ENCODE measurements at places on chromosomes 12 and 14.

- DNase-seq = no peak
These were observed 68.9 kb downstream of the FGD4 start for GRCh38 chr12:32467959-32468863.

GRCh38 chr12:24500831-24501230 is 448.1 kb downstream of the BCAT1 start:
- DNase-seq = no peak

GRCh38 chr12:101488469-101488868 is 13.3 kb downstream of the SPIC start:
- DNase-seq = no peak

- DNase-seq = peak; percentile 10
These were observed 71.2 kb downstream of the PPFIBP1 start for GRCh38 chr12:27595231-27595642.

DNA sequence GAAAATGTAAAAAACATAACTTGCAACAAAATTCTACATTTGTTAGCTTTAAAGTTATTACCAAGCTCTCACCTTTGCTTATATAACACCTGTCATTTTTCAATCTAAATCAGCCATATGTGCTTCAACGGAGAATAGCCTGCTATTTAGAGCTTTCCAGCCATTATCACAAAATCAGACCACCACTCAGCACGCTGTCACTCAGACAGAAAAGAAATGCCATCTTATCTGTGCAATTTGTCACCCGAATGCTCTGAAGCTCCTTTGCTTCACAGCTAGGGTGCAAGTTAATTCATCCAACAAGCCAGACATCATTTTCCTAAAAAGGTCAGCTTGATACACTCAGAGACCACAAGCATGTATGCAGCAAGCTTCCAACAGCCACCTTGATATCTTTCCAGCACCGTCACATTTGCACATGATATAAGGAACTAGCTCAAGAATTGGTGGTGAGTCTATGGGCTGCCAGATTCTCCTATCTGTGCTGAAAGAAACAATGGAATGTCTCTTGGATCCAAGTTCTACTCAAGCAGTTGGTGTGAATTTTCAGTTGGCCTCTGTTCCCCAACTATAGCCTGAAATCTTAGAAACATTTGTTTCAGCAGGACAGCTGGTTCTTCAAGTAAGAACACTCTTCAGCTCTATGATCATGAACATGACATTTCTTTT is 20.0 kb upstream of the IFNG-AS1 start:
- DNase-seq = no peak

DNA sequence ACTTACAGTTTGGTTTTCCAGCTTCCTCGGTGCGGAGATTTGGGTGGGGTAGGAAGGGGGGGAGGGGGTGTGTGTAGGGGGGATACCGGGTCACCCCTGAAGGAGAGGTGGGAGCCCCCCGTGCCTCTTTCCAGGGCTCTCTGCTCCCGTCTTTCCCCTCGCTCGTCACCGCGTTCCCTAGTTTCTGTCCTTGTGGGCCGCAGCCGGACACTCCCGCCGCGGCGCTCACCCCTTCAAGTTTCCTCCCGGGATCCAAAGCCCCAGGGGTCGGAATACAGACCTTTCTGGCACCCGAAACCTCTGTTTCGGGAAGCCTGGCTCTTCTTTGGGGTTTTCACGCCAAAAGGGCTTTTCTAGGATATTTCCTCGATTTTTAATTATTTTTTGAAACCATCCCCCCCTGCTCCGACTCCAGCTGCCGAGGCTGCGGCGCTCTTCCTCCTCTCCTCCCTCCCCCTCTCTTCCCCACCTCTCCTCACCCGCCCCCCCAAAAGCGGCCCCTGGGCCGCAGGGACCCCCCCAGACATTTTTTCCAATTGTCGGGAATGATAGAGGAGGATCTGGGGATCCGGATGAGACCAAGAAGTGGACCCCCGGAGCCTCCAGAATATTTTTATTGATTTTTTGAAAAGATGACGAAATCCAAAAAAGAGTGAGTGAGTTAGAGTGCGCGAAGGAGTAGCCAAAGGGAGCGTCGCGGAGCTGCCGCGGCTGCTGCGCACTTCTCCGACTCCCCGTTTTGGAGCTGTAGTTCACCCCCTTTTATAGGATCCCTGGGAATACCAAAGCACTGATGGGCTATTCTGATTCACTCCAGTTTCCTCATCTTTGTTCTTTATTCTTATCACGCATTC is 1.7 kb downstream of the CCND2 start:
- no peak for DNase-seq

DNA sequence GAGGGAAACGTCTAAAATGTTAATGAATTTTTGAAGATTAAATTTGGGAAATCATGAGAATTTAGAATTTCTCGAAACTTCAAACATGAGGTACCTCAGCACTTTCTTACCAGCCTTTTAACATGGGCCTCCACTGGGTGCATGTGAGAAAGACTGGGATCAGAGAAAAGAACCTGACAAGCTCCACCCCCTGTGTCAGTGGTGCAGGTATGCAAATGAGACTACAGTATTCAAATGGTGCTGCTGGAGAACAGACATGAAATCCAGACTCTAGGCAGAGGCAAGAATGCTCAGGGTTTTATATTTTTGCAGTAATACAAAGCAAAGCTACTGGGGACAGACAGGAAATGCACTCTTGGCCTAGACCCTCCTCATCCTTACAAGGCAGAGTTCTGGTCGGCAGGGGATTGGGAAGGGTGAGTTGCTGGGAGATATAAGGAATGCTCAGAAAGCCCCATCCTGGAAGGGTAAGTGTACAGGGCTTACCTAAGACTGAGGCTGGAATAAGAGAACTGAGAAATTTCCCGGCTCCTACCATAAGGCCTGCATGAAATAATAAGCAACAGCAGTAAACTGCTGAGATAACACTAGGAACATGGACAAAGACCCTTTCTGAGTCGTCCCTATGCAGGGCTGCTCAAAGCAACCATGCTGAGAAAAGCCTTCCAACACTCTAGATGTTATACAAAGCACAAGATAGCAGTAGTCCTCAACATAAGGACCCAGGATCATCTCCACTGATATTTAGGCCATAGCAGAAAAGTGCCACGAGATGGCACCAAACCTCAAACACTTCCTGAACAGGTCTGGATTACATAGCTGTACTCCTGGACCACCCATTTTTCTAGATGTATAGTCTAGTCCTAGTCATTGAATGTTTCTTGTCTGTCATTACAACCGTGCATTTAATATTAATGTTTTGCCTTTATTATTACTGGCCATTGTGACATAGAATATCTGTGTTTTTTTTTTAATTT is 260.8 kb downstream of the RASSF9 start:
- peak; percentile 89 for DNase-seq

DNA sequence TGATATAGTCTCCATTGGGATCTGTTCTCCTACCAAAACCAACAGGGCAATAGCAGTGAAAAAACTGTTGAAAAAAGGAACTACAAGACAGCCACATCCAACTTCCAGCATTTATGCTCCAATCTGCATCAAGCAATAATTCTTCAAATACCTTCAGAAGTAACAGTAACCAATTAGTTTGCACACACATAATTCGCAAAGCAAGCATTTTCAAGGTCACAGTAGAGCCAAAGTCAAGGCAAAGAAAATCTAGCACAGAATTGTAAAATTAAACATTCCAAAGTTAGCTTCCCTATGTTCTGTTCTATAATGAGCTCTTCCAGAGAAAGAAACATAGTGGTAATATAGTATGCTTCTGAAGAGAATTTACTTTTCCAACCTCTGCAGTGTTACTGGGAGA is 11.0 kb upstream of the MTERF2 start:
- DNase-seq = no peak

Measured in NCI-H146 (cell line).